Neural crest cell (in vitro differentiated cells): ENCODE measurements at places on chromosomes 6 and 20. TPM values are rescaled to one million over a fixed set of nuclear protein-coding genes. Genes with fewer than 3 reads are reported as not detected.

SUMO4 gene
- 1.8 and 2.4 TPM in 2 replicates for total RNA-seq

CDC40 gene
- total RNA-seq: 17.5 and 17.9 TPM in 2 replicates

IL17A gene
- total RNA-seq: not detected in 2 replicates

MLN gene
- total RNA-seq: not detected in 2 replicates

CNPY3 gene
- total RNA-seq: 61.3 and 62.6 TPM in 2 replicates

TNNC2 gene
- not detected in 2 replicates for total RNA-seq

GRCh38 chr6:156114541-156114940 is 658.9 kb upstream of the NOX3 start:
- H3K4me1 ChIP-seq: no peaks in the 10 kb centered on the region
- H3K4me3 ChIP-seq: no peak overlapping the region
- no peak for DNase-seq
- no peaks in the 10 kb centered on the region for H3K36me3 ChIP-seq

- H3K27ac ChIP-seq: no peak overlapping the region
- H3K4me3 ChIP-seq: no peak overlapping the region
- DNase-seq: no peak
- peaks cover 6% of the 10 kb centered on the region for H3K27me3 ChIP-seq
Observed at GRCh38 chr20:7274870-7275269, 507.4 kb downstream of the BMP2 start.

DNA sequence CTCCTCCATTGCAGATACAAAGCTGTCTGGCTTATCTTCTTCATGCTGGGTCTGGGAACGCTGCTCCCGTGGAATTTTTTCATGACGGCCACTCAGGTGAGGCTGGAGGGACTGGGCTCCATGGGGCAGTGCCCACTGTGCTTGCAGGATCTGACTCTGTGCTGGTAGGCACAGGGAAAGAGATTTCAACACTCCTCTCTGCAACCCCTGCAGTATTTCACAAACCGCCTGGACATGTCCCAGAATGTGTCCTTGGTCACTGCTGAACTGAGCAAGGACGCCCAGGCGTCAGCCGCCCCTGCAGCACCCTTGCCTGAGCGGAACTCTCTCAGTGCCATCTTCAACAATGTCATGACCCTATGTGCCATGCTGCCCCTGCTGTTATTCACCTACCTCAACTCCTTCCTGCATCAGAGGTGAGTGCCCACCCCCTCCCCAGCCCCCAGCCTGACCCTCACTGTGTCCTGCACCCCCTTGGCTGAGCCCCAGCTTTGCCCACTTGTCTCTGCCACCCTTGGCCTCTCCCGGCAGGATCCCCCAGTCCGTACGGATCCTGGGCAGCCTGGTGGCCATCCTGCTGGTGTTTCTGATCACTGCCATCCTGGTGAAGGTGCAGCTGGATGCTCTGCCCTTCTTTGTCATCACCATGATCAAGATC is 6.1 kb downstream of the SLC29A1 start:
- no peaks in the 10 kb centered on the region for H3K36me3 ChIP-seq
- H3K4me3 ChIP-seq: peak overlapping the region; percentile 54
- H3K4me1 ChIP-seq: peaks cover 33% of the 10 kb centered on the region
- no peak overlapping the region for H3K27ac ChIP-seq

DNA sequence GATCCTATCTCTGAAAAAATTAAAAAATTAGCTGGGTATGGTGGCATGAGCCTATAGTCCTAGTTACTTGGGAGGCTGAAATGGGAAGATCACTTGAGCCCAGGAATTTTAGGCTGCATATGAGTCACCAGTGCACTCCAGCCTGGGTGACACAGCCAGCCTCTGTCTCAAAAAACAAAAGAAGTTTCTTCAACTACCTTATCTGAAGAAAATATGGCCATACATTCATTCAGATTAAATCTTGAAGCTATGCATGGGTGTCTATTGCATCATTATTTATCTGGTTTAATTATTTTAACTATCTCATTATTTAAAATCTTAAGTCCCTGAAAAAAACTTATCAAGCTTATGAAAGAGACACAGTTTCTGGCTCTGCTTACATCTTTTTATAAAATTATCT is 204.1 kb downstream of the SIM1 start:
- no peak for DNase-seq
- no peak overlapping the region for H3K4me3 ChIP-seq
- H3K4me1 ChIP-seq: peaks cover 8% of the 10 kb centered on the region
- H3K36me3 ChIP-seq: no peaks in the 10 kb centered on the region
- H3K27me3 ChIP-seq: no peaks in the 10 kb centered on the region
- H3K27ac ChIP-seq: no peak overlapping the region

GRCh38 chr20:31705191-31705590 is 17.5 kb downstream of the BCL2L1 start:
- DNase-seq: no peak
- no peak overlapping the region for H3K4me3 ChIP-seq
- no peaks in the 10 kb centered on the region for H3K27me3 ChIP-seq
- H3K27ac ChIP-seq: no peak overlapping the region
- H3K36me3 ChIP-seq: peaks cover 17% of the 10 kb centered on the region

DNA sequence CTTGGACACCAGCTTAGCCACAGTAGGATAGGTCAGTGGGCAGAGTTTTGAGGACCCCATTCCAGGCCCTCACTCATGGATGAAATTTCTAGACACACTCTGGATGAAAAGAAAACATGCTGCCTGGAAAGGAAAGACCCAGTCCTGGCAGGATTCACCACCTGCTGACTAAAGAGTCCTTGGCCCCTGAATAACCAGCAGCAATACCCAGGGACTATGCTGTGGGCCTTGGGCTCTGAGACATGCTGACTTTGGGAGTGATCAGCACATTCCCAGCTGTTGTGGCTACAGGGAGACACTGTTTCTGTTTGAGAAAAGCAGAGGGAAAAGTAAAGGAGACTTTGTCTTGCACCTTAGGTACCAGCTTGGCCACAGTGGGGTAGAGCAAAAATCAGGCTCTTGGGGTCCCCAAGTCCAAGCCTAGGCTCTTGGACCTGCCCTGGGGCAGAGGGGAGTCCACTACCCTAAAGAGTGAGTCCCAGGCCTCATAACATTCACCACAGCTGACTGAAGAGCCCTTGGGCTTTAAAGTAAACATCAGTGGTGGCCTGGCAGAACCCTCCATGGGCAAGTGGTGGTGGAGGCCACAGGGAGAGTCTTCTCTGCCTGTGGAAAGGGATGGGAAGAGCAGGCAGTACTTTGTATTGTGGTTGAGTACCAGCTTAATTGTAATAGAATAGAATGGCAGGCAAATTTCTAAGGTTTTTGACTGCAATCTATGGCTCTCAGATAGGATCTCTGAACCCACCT is 516.8 kb downstream of the BCKDHB start:
- no peak overlapping the region for H3K27ac ChIP-seq
- no peaks in the 10 kb centered on the region for H3K4me1 ChIP-seq
- no peak for DNase-seq
- H3K36me3 ChIP-seq: peaks cover 2% of the 10 kb centered on the region
- no peak overlapping the region for H3K4me3 ChIP-seq

GRCh38 chr6:148593813-148594170 is 153.0 kb upstream of the UST start:
- H3K36me3 ChIP-seq: peaks cover 2% of the 10 kb centered on the region
- no peaks in the 10 kb centered on the region for H3K27me3 ChIP-seq
- DNase-seq: no peak
- H3K4me1 ChIP-seq: peaks cover 4% of the 10 kb centered on the region
- no peak overlapping the region for H3K27ac ChIP-seq
- no peak overlapping the region for H3K4me3 ChIP-seq

DNA sequence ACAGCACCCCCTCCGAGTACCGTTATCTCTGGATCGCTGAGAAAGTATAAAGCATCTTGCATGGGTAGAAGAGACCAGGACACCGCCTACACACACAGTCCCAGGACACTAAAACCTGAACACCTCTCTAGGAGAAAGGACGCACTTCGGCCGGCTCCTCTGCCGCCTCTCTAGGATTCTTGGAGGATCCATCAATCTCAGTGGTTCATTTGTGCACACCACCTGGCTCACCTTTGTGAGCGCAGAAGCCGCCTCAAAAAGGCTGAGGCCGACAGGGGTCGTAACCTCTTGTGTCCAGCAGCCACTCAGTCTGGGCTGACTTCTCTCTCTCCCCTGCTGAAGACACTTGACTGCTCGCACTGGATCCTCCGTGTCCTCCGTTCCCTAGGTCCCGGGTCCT is 13.5 kb downstream of the ZSCAN23 start:
- H3K36me3 ChIP-seq: peaks cover 23% of the 10 kb centered on the region
- no peaks in the 10 kb centered on the region for H3K27me3 ChIP-seq
- H3K4me3 ChIP-seq: no peak overlapping the region
- no peak for DNase-seq

- H3K4me3 ChIP-seq: peak overlapping the region; percentile 98
- no peak for DNase-seq
- peak overlapping the region; percentile 88 for H3K27ac ChIP-seq
- H3K27me3 ChIP-seq: no peaks in the 10 kb centered on the region
Observed at GRCh38 chr6:31836474-31837368, 9.2 kb downstream of the HSPA1B start.

GRCh38 chr6:38320358-38320757 is 319.4 kb downstream of the BTBD9 start:
- no peak for DNase-seq
- no peaks in the 10 kb centered on the region for H3K36me3 ChIP-seq
- H3K4me1 ChIP-seq: peaks cover 19% of the 10 kb centered on the region
- H3K27me3 ChIP-seq: no peaks in the 10 kb centered on the region
- peak overlapping the region; percentile 20 for H3K27ac ChIP-seq
- H3K4me3 ChIP-seq: no peak overlapping the region

- H3K27me3 ChIP-seq: no peaks in the 10 kb centered on the region
- peaks cover 32% of the 10 kb centered on the region for H3K4me1 ChIP-seq
- H3K4me3 ChIP-seq: no peak overlapping the region
- H3K36me3 ChIP-seq: peaks cover 11% of the 10 kb centered on the region
Observed at GRCh38 chr20:3646067-3646440, 17.1 kb downstream of the GFRA4 start.

GRCh38 chr6:149052350-149053106 is 265.0 kb upstream of the TAB2 start:
- no peaks in the 10 kb centered on the region for H3K27me3 ChIP-seq
- no peak overlapping the region for H3K27ac ChIP-seq
- peaks cover 5% of the 10 kb centered on the region for H3K4me1 ChIP-seq
- no peak overlapping the region for H3K4me3 ChIP-seq
- no peaks in the 10 kb centered on the region for H3K36me3 ChIP-seq

- H3K36me3 ChIP-seq: peaks cover 14% of the 10 kb centered on the region
- no peaks in the 10 kb centered on the region for H3K4me1 ChIP-seq
- H3K27me3 ChIP-seq: no peaks in the 10 kb centered on the region
- H3K27ac ChIP-seq: no peak overlapping the region
- no peak for DNase-seq
Observed at GRCh38 chr6:142773324-142773723, 171.7 kb downstream of the HIVEP2 start.

DNA sequence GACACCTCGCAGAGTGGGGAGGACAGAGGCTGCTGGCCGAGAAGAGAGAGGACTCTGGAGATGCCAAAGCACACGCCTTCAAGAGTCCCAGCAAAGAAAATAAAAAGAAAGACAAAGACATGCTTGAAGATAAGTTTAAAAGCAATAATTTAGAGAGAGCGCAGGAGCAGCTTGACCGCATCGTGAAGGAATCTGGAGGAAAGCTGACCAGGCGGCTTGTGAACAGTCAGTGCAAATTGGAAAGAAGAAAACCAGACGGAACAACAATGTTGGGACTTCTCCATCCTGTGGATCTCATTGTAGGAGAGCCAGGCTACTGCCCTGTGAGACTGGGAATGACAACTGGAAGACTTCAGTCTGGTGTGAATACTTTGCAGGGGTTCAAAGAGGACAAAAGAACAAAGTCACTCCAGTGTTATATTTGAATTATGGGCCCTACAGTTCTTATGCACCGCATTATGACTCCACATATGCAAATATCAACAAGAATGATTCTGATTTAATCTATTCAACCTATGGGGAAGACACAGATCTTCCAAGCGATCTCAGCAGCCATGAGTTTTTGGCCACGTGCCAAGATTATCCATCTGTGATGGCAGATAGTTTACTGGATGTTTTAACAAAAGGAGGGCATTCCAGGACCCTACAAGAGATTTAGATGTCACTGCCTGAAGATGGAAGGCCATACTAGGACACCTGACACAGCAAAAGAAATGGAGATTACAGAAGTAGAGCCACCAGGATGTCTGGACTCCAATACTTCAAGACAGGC is 52.2 kb downstream of the REV3L start:
- peaks cover 29% of the 10 kb centered on the region for H3K4me1 ChIP-seq
- DNase-seq: no peak
- no peak overlapping the region for H3K4me3 ChIP-seq

GRCh38 chr6:35300848-35301247 is 3.2 kb downstream of the DEF6 start:
- no peaks in the 10 kb centered on the region for H3K36me3 ChIP-seq
- no peaks in the 10 kb centered on the region for H3K27me3 ChIP-seq
- peaks cover 23% of the 10 kb centered on the region for H3K4me1 ChIP-seq
- H3K4me3 ChIP-seq: no peak overlapping the region
- no peak for DNase-seq

- H3K27me3 ChIP-seq: no peaks in the 10 kb centered on the region
- DNase-seq: peak; percentile 76
- H3K27ac ChIP-seq: peak within 1 kb of the TSS; percentile 97
- H3K4me3 ChIP-seq: peak within 1 kb of the TSS; percentile 97
Observed at GRCh38 chr6:106629103-106629858, at the start of the genes QRSL1 and RTN4IP1. TSS of gene QRSL1 (plus strand) at chr6:106629578. CDS start at chr6:106629682, 104 bp downstream. TSS of gene RTN4IP1 (minus strand) at chr6:106629498. CDS start at chr6:106629021, 477 bp downstream.

DNA sequence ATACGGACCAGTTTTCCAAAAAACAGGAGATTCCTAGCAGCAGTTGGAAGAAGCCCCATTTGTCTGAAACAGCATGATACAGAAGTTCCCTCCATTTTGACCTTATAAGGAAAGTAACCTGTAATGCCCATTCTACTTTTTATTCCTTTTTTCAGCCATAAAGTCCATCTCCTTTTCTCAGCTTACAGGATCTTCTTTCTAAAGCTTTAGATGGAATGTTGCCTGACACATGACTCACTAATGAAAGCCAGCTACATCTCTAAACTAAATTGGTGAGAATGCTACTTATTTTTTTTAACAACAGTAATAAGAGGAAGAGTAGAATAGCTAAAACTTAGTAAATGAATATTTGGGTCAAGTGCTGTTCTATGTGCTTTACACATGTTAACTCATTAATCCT is 234.1 kb downstream of the CDH26 start:
- H3K36me3 ChIP-seq: no peaks in the 10 kb centered on the region
- no peak overlapping the region for H3K27ac ChIP-seq
- peaks cover 55% of the 10 kb centered on the region for H3K27me3 ChIP-seq
- no peak overlapping the region for H3K4me3 ChIP-seq
- no peak for DNase-seq

DNA sequence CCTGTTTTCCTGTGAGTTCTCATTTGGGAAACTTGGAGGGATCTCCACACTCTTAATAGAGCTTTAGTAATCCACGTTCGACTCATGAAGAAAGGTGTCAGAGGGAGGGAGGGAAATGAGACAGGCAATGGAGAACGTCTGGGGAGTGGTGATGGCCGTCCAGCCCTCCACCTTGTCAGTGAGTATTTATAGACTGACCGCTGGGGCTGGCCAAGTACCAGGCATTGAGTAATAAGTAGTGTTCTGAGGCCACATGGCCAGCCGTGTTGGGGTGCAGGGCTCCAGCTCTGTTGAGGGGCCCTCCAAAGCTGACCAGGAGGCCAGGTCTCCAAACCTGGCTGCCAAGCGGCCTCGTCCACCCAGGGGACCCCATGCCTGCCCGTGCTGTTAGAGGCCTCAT is 11.3 kb upstream of the DSN1 start:
- no peak for DNase-seq
- no peak overlapping the region for H3K27ac ChIP-seq

GRCh38 chr20:10728873-10729670 is 55.3 kb upstream of the JAG1 start:
- no peak overlapping the region for H3K4me3 ChIP-seq
- no peaks in the 10 kb centered on the region for H3K4me1 ChIP-seq
- no peaks in the 10 kb centered on the region for H3K27me3 ChIP-seq
- H3K27ac ChIP-seq: no peak overlapping the region
- no peaks in the 10 kb centered on the region for H3K36me3 ChIP-seq
